CD4-positive, alpha-beta T cell treated with Interferon alpha-2 for 1 hour (primary cell): ENCODE measurements at places on chromosomes 7 and 10.

- DNase-seq = no peak
These were observed 130.0 kb downstream of the TES start for GRCh38 chr7:116340201-116340847.

DNA sequence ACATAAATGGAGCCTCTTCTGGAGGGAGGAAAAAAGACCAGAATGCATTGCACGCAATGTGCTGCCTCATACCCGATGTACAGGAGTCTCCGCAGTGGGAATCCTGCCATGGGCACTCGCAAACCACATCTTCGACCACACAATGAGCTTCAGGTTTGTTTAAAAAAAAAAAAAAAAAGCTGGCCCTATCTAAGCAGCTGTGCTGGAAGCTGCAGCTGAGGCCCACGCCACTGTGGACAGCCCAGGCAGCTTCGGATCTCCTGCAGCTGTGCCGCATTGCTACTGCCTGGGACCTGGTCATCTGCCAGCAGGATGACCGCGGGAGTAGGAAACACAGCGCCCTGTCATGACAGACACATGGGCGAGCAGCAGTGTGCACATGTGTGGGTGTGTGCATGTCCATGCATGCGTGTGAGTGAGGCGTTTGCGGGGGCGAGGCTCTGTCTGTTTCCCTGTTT lies 26.0 kb downstream of the EN2 start:
- no peak for DNase-seq

DNA sequence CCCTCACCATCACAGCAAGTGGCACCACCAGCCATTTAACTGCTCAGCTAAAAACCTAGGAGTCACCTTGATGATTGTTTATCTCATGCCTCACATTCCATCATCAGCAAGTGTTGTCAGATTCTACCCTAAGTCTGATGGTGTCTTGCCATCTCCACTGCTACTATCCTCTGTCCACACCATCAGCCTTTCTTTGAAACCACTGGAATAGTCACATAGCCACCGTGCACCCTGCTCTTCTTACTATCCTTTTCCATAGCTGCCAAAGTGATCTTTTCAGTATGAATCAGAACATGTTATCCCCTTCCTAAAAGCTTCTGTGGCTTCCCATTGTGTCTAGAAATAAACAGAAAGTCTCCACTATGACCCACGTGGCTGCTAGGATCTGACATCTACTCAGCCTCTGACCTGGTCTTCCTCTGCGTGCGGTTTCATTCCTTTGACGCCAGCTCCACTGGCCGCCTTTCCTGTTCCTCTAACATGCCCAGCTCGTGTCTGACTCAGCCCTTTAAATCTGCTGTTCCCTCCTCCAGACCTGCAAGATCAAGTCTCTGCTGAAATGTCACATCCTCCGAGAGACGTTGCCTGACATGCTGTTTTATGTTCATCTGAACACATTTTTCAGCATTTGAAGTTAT lies 16.5 kb upstream of the CHN2 start:
- peak; percentile 65 for DNase-seq

DNA sequence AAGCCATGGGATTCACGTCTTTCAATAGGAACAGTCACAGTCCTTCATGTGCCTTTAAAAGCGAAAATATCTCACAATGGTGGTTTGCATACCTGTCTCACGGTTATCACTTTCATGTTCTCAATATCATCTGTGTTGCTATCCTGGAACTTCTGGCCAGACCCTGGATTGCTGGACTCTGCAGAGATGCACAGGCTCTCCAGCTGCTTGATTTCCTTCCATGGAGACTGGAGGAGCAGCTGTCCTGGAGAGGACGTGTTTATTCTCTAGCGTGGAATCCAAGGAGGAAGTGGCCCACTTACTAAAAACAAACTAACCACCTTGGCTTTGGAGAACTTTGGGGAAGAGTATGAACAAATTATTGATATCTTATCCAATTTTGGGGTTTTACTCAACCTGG lies 16.5 kb downstream of the BTBD16 start:
- DNase-seq = no peak

GRCh38 chr7:48296966-48297365 lies 125.7 kb downstream of the ABCA13 start:
- no peak for DNase-seq

DNA sequence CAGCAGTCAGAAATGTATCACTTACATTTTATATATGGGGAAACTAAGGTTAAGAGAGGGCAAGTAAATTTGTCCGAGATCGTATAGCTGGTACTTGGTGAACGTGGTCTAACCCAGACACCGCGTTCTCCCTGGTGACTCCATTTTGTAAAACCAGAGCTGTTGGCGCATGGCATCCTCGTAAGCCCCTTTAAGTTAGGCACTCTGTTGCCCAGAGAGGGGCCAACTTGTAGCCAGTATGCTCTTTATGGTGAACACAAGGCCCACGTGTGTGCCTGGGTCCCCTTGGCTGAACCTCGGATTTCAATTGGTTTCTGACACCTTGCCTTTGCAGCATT lies 39.7 kb upstream of the ZNF518A start:
- DNase-seq = no peak

- no peak for DNase-seq
These were observed 210.3 kb downstream of the INHBA start for GRCh38 chr7:41492603-41493002.

- no peak for DNase-seq
These were observed 472.8 kb upstream of the STEAP1 start for GRCh38 chr7:89681448-89681847.

DNA sequence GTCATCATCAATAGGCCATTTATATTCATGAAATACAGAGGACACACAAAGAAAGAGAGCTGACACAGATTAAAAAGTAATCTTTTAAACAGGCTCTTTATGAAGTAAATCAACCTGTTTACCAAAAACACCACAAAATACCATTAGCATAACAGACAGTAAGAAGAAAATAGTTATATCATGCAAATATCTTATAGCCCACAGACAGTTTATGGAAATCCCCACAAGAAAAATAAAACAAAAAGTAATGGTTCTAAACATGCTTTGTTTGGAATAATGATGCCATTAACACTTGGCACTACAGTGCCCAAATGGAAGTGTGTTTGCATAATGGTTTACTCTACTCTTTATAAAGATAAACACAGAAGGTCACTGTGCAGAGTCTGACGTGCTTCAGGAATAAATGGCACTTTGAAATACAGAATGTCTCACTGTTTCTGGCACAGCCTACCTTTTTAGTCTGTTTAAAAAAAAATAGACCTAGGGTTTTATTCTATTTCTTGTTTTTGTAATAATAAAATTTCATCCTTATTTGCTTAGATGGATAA lies 30.1 kb downstream of the SEMA3D start:
- DNase-seq = no peak

DNA sequence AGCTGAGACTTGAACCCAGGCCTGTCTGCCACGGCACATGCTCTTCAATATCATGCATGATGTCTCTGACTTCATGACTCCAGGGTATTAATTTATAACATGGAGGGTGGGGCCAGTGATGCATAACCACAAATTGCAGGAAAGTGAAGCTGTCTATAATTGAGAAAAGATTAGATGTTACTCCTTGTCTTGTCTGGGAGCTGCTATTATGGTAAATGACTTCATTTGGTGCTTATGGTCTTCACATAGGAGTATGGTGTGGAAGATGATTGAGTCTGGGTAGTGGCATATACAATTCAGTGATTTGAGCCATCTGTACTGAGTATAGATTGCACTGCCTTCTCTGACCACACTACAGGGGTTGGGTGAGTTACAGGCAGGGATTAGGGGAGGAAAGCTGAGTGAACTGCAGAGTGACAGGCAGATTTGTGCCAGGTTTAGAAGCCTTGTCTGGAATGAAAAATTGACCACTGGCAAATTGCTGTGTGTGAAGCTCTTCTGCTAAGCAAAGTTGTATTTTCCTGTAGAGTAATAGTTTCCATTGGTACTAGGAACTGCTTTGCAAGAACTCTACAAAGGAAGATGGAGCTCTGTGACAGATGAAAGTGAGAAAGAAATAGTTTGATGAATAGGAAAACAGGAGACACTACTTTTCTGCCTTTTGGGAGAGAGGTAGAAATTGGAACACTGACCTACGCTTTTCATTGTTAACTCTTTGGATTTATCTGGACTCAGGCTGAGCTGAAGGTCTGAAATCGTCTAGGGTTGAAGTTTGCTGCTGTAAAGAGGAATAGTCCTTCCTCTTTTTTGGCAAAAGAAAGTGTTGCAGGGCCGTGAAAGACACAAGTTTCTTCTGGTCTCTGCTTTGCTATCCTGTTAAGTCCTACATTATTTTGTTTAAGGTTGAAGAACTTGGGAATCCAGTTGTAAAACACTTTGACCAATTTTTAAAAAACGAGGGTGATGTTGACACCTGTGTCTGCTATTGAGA lies 2.7 kb downstream of the SND1 start:
- no peak for DNase-seq

- DNase-seq = no peak
These were observed 1578.9 kb downstream of the REEP3 start for GRCh38 chr10:65100146-65100545.

- no peak for DNase-seq
These were observed 81.8 kb downstream of the DIP2C start for GRCh38 chr10:607545-608185.

GRCh38 chr7:135922263-135922662 lies 54.9 kb downstream of the MTPN start:
- no peak for DNase-seq

DNA sequence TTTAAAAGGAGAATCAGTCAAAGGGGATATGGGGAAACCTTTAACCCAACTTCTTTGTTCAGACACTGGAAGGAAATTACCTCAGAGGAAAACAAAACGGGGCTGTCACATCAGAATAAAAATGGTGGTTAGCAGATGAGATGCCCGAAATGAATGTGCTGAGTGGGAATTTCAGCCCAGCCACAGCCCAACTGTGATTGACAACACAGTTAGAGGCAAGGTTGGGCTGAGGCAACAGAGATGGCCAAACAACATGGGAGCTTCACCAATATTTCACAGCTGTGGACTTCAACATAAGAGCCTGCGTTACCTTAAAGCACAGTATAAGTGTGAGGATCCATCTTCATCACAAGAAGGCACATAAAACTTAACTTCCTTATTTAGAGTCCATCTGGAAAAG lies 133.5 kb upstream of the PTPRZ1 start:
- no peak for DNase-seq

GRCh38 chr10:92241158-92241500 lies 49.7 kb downstream of the CPEB3 start:
- peak; percentile 9 for DNase-seq

DNA sequence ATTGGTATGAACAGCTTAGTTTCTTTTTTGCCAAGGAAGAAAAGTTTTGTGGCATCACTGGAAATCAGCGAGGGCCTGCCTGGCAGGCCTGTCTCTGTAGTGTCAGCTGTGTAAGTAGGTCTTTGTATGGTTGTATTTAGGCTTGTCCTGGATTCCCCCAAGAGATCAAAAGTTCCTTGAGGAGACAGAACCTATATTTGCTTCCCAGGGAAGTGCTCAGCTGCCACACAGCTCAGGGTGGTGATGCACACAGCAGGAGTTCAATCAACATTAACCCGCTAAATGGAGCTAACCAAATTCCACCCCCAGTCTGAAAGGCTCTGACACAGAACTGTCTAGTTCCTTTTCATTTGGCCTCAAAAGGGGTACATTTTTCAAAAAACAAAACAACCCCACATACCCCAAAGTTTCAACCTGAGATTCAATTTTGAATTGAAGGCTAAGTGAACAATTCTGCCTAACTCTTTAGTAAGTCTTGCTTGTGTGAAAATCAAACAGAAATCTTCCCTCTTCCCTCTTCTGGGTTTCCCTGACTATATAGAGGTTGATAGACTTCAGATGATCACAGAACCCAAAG lies 124.4 kb downstream of the CLEC2L start:
- no peak for DNase-seq

DNA sequence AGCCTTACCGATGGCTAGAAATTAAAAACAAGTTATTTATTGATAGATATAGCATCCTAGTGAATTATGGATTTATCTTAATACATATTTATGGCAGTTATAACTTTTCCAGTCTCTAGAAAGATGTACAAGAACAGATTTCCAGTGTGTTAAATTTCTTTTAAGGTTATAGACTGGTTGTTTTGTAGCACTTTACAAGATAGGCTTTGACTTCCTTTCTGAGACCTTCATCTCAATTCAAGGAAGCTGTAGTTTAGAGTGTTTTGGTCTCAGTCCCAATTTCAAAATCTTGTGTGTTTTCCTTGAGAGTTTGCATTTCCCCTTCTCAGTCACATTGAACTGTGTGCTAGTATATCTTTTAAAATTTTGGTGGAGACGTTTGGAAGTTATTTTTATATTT lies 30.1 kb downstream of the PLEKHA1 start:
- DNase-seq = no peak

- DNase-seq = no peak
These were observed 533.7 kb upstream of the POM121L12 start for GRCh38 chr7:52501696-52502095.

- DNase-seq = no peak
These were observed 14.8 kb downstream of the TPK1 start for GRCh38 chr7:144821067-144821466.

GRCh38 chr10:10489805-10490571 lies 527.7 kb upstream of the CELF2 start:
- DNase-seq = no peak

DNA sequence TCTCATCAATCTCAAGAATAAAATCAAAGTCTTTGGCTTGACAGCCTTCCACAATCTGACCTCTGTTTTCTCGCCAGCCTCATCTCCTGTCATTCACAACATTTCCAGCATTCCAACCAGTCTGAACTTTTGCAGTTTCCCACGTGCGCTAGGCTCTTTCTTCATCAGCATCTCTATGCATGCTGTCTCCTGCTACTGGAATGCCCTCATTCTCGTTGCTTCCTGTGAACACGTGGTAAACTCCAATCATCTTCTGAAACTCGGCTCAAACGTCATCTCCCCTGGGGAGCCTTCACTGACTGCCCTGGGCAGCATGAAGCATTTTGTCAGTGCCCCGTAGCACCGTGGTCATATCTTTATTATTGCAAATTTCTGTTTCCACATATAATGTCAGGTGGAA lies 12.2 kb upstream of the RSBN1L start:
- no peak for DNase-seq

DNA sequence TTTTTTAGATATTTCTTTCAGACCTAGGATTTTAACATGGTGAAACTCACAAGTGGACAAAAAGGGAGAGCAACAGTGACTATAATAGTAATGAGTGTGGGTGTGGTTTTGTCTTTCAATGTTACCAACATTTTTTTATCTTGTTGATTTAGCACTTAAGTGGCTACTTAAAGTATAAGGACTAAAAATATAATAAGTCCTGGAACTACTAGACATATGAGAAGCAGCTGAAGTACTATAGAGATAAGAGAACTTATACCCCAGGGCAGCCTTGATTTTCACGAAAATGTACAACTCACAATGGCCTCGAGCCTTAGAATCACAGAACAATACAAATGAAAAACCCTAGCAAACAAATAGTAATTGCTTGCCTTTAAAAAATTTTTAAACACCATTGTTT lies 1151.8 kb downstream of the TYW1 start:
- DNase-seq = no peak

GRCh38 chr7:36690514-36691187 lies 33.6 kb downstream of the AOAH start:
- no peak for DNase-seq
